Thoracic aorta (tissue), 2 donors: ENCODE measurements at places on chromosomes 7 and 10.

DNA sequence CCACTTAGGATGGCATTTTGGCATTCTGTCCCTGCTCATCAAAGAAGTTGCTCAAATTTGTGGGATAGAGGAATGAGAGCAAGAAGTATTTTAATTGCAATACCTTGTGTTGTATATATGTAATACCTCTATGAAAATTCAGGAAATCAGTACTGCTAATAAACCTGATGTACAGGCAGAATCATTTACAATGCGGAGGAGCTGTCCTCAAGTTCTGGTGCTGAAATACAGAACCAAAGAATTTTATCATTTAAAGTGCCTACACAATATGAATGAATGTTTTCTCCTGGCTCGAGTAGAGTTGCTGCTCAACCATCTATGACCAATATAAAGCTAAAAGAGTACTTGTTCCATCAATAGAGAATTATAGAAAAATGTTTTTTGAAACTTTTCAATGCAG lies 305.8 kb downstream of the PLXNA4 start:
- no peak overlapping the region for H3K27ac ChIP-seq
- no peaks in the 10 kb centered on the region for H3K27me3 ChIP-seq
- H3K36me3 ChIP-seq: peaks cover 3% of the 10 kb centered on the region
- no peaks in the 10 kb centered on the region for H3K4me1 ChIP-seq

- no peak for DNase-seq
- no peak overlapping the region for H3K4me3 ChIP-seq
- no peak overlapping the region for H3K27ac ChIP-seq
- H3K27me3 ChIP-seq: no peaks in the 10 kb centered on the region
- no peaks in the 10 kb centered on the region for H3K36me3 ChIP-seq
Observed at GRCh38 chr7:120404042-120404441, 131.1 kb downstream of the KCND2 start.

DNA sequence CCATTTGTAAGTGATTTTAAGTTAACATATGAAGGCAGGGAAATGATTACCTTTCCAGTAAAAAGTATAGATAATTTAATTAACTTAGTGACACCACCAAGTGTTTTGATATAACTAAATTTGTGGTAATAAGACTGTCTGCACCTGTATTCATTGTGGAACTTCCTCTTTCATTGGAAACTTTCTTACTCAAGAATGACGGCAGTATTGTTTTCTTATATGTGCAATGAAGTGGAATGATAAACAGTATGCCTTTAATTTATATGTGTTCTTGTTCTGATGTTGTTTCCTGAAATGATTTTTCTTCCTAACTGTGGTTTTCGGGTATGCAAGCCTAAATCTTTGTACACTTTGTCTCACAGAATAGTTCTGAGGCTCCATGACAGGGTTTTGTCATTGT lies 46.4 kb downstream of the CASD1 start:
- H3K4me1 ChIP-seq: no peaks in the 10 kb centered on the region
- H3K27ac ChIP-seq: no peak overlapping the region
- no peak overlapping the region for H3K4me3 ChIP-seq
- no peak for DNase-seq
- H3K27me3 ChIP-seq: no peaks in the 10 kb centered on the region

- no peaks in the 10 kb centered on the region for H3K36me3 ChIP-seq
- H3K4me1 ChIP-seq: no peaks in the 10 kb centered on the region
- no peak overlapping the region for H3K4me3 ChIP-seq
Observed at GRCh38 chr7:24334627-24335026, 50.6 kb downstream of the NPY start.

GRCh38 chr10:69742356-69742695 lies 59.4 kb upstream of the COL13A1 start:
- no peaks in the 10 kb centered on the region for H3K27me3 ChIP-seq
- H3K27ac ChIP-seq: no peak overlapping the region
- no peak overlapping the region for H3K4me3 ChIP-seq
- H3K36me3 ChIP-seq: no peaks in the 10 kb centered on the region
- DNase-seq: no peak

DNA sequence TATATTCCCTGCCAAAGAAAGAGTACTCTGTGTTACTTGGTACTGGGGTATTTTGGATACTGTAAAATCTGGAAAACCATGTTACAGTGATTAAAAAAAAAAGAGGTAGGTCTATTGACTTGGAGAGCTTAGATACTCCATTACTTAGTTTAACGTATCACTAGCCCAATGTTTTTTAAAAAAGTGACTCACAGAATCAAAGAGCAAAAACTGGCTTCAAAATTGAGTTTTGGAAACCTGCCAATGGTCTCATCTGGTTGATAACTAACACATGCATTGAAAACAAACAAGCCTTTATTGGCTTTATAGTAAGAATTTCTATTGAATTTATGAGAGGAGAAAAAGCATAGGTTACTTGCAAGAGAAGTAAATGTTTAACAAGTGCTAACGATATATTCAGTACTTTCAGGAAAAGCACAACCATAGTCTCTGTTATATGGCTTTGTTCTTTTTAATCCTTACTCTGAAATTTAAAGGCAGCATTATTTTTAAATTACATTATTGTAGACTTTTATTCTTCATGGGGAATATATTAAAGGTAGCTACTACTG lies 563.3 kb upstream of the SORCS1 start:
- H3K4me1 ChIP-seq: no peaks in the 10 kb centered on the region
- no peaks in the 10 kb centered on the region for H3K36me3 ChIP-seq
- H3K27me3 ChIP-seq: no peaks in the 10 kb centered on the region
- H3K4me3 ChIP-seq: no peak overlapping the region

GRCh38 chr7:131747658-131748232 lies 191.3 kb upstream of the PODXL start:
- H3K27ac ChIP-seq: no peak overlapping the region
- DNase-seq: no peak
- no peaks in the 10 kb centered on the region for H3K4me1 ChIP-seq

GRCh38 chr7:77570330-77571011 lies 33.4 kb downstream of the PTPN12 start:
- H3K4me1 ChIP-seq: peaks cover 6% of the 10 kb centered on the region
- H3K27ac ChIP-seq: no peak overlapping the region
- peaks cover 13% of the 10 kb centered on the region for H3K36me3 ChIP-seq
- no peak overlapping the region for H3K4me3 ChIP-seq
- no peak for DNase-seq

- no peaks in the 10 kb centered on the region for H3K36me3 ChIP-seq
- H3K4me3 ChIP-seq: no peak overlapping the region
- no peak overlapping the region for H3K27ac ChIP-seq
- no peaks in the 10 kb centered on the region for H3K4me1 ChIP-seq
- DNase-seq: no peak
Observed at GRCh38 chr7:154302380-154302779, 250.2 kb downstream of the DPP6 start.

DNA sequence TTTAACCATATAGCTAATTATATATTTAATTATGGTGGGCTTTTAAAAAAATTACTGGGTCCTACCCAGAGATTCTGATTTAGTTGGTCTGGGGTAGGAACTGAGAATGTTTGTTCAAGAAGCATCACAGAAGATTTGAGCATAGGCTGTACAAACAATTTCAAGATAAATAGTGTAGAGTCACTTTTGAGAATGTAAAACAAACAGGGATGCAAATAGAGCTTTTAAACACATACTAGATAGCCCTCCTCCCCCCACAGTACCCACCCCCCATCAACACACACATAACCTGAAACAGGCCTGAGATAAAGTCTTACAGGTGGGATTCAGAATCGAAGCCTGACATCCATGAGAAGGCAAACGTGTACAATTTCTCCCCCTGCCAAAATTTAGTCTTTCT lies 15.6 kb upstream of the REEP3 start:
- H3K27me3 ChIP-seq: no peaks in the 10 kb centered on the region
- no peak overlapping the region for H3K4me3 ChIP-seq
- no peak for DNase-seq
- H3K4me1 ChIP-seq: peaks cover 23% of the 10 kb centered on the region
- no peaks in the 10 kb centered on the region for H3K36me3 ChIP-seq
- peak overlapping the region; percentile 40 for H3K27ac ChIP-seq

DNA sequence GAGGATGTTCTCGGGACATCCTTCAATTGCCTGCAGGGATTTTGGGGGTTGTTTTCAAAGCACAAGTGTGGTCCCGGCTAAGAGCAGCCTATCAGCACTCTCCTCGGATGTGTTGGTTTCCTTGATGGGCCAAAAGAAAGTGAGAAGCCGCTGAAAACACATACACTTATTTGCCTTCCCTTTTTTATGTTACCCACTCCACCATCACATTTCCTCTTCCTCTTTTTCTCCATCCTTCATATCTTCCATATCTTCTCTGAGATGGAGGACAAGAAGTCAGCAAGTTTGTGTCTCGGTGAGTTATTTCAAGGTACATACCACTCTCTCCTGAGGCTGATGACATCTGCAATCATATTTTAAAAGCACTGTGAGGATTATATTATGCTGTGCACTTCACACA lies 64.0 kb downstream of the ZNF33B start:
- no peaks in the 10 kb centered on the region for H3K4me1 ChIP-seq
- no peaks in the 10 kb centered on the region for H3K27me3 ChIP-seq
